ENCODE measurements at places on chromosomes 3 and 15.
A peak's percentile ranks its signal among the peaks of the same experiment; 100 is the strongest.

DNA sequence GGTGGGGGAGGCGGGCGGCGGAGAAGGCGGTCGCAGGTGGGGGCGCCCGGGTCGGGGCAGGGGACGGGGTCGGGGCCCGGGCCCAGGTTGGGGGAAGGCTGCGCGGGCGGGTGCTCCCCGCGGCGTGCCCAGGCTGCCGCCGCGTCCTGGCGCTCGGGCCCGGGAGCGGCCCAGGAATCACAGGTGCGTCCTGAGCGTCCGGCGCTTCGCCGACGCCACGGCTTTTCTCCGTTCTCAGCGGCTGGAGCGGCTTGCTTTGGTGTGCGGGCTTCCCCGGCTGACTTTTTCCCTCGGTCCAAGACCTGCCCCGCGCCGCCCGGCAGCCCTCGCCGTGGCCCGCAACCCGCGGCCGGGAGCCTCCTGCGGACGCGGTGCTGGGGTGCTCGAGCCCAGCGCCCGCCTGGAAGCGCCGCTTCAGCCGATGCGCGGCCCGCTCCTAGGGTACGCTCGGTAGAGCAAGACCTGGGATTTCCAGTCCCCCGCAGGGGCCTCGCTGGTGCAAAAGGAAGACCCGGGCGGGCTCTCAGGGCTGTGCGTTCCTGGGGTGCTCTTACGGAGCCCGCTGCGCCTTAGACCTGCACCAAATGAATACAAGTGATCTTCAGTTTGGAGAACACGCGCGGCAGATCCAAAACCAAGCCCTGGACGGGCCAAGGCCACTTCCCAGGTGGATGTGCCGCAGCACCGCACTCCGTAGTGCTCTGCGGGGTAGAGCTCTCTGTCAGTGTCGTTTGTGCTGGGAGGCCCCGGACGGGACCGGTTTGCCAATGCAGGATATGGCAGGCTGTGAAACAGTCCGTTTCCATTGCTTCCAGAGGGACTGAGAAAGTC is 639 bp downstream of the NIPA1 start:
- DNase-seq = peak; percentile 49

GRCh38 chr15:70156671-70157271 is 59.1 kb upstream of the TLE3 start:
- no peak for DNase-seq

DNA sequence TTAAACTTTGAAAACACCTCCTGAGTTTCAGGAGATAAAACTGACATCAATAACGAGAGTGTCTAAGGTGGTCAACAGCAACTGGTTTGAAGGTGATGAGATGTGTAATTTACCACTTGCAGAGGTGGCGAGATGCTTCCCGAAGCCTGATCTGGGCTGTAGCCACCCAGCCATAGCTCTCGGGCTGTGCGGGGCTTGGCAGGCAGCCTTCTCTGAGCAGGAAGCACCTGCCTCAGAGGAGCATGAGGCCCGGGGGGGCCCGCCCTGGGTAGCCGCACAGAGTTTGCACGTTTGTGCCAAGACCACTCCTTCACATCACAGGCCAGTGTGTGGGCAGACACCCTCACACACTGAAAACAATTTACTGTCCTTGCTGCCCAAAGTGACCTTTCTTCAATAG is 220.3 kb downstream of the CACNA2D3 start:
- DNase-seq = no peak

DNA sequence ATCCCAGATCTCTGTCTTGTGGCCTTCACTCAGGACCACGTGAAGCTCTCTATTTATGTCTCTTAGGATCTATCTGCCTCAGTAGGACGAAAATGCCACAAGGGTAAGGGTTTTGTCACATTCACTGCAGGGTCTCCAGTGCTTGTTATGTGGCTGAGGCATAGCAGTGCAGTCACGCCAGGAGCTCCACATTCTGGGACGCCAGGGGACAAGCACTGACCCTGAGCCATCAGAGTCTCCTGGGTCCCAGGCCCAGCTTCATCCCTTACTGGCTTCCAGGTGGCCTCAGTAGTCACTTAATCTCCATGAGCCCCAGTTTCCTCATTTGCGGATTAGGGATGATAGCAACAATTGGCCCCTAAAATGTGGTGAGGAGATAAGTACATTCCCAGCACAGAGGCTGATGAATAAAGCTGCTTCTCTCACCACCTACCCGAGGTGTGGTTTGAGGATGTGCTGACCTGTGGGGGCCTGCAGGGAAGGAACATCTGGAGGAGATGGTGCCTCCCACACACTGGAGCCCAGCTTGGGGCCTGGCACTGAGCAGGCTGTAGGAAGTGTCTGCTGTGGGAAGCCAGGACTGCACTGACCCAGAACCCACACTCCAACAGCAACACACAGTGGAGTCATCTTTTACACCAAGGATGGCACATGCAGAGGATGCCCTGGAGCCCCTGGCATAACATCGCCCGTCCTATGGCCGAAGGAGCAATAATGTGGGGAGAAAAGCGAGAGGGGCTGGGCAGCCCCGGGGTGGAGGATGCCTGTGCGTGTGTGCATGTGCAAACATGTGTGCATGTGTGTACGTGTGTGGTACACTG is 93.2 kb upstream of the IQSEC1 start:
- DNase-seq = no peak

- peak; percentile 25 for DNase-seq
These were observed 333.0 kb upstream of the SEMA6D start for GRCh38 chr15:47384341-47384740.

DNA sequence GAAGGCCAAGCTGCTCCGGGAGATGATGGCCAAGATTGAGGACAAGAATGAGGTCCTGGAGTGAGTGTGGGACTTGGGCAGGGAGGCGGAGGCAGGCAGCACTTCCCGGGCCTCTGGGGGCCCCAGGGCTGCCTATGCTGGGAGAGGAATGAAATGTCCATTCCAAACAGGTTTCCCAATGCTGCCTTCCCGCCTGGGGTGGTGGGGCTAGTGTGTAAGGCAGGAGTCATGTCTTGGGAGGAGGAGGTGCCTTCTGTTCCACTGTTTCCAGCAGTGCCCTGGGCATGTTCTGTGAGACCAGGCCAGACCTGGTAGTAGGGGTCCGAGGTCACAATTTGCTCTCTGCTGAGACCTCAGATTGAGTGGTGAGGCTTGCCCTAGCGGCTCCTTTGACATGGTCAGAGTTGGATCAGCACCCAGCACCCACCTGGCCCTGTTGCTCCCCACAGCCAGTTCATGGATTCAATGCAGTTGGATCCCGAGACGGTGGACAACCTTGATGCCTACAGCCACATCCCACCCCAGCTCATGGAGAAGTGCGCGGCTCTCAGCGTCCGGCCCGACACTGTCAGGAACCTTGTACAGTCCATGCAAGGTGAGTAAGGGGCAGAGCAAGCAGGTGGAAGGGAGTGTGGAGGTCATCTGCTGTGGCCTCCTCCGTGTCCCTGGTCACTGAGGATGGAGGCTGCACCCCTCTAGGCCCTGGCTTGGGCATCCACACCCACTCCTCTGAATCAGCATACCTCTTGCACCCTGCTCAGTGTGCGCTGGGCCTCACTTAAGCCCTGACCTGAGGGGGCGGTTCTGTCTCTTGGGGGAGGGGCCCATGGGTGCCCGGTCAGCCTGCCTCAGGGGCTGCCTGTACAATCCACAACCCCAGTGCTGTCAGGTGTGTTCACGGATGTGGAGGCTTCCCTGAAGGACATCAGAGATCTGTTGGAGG is 27.3 kb downstream of the PTPN23 start:
- no peak for DNase-seq

DNA sequence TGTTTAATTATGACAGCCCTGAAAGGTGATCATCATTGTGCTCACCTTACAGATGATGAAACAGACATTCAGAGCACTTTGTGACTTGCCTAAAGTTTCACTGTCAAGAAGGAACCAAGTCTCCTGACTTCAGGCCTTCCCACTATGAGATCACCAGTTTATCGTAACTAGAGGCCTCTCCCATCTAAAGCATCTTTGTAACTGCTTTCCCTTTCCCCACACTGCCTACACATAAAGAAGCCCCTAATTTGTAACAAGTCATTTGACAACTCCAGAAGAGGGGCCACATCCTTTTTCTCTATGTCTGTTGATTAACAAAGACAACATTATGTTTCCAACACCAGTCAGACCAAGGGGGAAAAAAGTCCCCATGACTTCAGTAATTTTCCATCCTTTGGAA is 1.1 kb downstream of the KLHL6 start:
- peak; percentile 14 for DNase-seq

DNA sequence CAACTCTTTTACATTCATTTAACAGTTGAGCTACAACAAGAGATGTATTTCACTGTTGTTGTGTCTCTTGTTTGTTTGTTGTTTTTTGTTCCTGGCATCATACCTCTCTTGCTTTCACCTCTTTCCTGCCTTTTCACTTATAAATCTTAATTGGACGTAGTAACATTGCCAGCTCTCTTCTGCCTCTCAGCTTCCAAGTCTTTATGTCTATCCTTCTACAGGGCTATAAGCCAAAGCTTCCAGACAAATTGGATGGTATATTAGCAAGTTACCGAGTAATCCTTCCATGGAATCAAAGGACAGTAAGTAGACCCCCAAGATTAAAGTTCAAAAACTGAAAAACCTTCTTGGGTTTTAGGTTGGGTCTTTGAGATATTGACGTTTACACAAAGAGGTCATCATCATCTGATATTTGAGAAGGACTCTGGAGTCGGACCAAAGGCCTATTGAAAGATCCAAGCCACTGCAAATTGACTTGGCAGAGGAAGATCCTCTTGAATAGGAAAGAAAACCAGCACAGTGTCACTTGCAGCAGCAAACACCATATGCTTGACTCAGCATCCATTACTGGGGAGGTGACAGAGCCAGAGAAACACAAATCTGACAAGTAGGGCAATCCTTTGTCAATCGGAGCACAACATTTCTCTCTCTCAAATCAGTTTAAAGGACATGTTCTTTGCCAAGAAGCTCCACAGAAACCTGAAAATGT is 648.5 kb upstream of the NR2F2 start:
- DNase-seq = no peak

- peak; percentile 65 for DNase-seq
These were observed 190.7 kb upstream of the NDN start for GRCh38 chr15:23877502-23878412.

GRCh38 chr15:77548589-77549557 is 83.8 kb downstream of the LINGO1 start:
- no peak for DNase-seq

DNA sequence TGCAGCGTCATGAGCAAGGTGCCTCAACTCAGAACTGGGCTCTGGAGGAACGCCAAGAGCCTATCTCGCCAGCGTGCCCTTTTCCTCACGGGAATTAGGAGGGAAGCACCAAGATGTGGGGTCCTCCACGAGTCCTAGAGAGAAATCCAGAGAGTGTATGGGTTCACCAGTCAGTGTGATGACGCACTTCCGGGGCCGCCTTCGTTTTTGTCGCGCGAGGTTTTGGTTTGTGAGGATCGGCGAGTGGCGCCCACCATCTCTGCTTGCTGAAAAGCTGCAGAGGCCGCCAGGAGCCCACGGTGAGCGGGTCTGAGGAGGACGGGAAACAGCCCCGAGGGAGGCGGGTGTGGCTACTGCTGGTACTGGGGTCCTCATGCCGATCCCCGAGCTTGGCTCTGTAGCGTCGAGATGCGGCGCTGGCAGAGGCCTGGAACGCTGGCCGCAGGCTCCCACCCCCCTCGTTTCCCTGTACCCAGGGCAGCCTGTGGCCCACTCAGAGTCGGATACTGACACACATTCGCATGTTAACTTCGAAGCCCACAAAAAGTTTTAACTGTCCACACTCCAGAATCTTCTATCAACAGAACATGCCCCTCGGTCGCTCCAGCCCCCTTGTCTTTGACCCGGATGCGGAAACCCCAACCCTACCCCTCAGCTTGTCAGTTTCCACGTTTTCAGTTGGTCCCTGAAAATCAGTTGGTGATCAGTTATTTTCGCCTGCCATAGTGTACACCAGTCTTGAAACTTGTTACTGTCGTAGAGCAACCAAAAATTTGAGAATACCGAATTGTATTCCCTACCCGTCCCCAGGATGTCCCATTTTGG is 30.4 kb downstream of the ZNF662 start:
- no peak for DNase-seq

DNA sequence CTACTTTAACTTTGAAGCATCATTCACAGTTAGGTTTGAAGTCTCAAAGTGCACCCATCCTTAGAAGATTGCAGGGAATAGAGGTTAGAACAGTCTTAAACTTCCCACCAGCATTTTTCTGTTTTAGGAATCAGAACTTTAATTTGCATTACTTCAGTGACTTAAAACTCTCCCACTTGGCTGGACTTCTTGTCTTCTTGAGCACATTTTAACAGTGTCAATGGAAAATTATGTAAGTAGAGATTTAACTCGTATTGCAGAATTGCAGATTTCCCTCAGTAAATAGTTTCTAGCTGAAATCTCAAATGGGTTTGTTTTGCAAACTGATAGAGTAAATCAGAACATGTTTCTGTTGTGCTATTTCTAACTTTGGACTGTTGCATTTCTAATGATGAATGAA is 369.6 kb downstream of the OTOL1 start:
- DNase-seq = no peak

DNA sequence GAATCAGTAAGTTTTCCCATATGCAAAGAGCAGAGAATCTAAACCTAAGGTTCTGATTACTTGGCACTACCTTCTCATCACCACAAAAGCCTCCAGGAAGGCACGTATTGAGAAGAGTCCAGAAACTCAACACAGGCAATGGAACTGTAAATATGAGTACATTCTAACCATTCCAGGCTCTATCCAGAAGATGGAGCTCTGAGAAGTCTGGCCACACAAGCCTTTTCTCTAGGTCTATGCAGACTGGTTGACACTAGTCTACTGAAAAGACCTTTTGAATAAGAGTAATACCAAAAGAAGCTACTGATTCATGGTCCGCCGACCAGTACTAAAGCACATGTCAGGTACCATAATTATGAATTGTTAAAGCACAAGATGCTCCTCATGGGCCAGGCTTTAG is 12.2 kb upstream of the NCKIPSD start:
- no peak for DNase-seq

Data from Caki2 (cell line).